Non-pigmented ciliary epithelial cell (primary cell): ENCODE measurements at places on chromosomes 3 and 15.

GRCh38 chr3:188539037-188539436, 385.1 kb downstream of the LPP start:
- DNase-seq: no peak

GRCh38 chr3:189985948-189986347, 134.7 kb downstream of the P3H2 start:
- no peak for DNase-seq

DNA sequence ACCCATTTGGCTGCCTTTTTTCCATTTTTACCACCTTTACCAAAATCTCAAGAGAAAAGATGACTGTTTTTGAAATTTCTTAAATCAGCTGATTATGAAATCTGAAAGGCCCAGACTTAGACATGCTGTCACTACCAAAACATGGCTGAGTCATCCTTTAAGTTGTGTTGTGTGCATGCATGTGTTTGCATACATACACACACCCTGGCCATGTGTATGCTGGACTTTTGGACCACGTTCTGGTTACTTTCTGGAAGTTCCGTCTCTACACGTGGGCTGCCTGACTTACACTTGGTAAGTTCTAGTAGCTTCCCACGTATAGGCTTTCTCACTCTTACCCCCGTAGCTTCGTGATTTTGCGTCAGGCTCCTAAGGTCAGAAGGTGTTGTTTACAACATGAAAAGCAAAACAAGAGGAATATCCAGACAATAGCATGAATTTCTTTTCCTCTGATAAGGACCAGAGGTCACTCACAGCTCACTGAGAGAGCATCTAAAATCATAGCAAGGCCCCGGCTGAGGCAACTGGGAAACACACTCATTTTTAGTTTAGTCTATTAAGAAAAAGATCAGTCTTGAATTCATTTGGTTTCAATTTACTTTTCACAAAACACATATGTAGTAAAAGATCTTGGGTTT, 62.4 kb downstream of the COL8A1 start:
- DNase-seq: peak; percentile 72

GRCh38 chr3:97822359-97822775, 556 bp downstream of the CRYBG3 start:
- no peak for DNase-seq

GRCh38 chr15:60017538-60018520, 13.7 kb downstream of the FOXB1 start:
- no peak for DNase-seq
